MCF 10A (cell line): ENCODE measurements at places on chromosomes 13 and 19.

DNA sequence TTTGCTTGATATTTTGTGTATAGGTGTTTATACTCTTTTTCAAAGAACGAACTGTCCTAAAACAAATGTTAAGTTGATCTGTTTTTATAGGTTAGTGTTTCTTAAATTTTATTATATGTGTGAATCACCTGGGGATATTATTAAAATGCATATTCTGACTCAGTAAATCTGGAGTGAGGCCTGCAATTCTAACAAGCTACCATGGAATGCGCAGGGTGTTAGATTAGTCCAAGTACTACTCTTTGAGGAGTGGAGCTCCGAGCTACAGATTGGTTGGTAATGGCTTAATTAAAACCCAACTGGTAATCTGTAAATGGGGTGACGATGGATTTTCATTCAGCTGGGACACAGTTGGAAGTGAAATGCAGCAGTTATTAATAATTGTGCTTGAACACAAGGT lies 214.1 kb upstream of the UFM1 start:
- peak; percentile 11 for DNase-seq

GRCh38 chr13:39963612-39964011 lies 308.1 kb downstream of the COG6 start:
- DNase-seq, result no peak

DNA sequence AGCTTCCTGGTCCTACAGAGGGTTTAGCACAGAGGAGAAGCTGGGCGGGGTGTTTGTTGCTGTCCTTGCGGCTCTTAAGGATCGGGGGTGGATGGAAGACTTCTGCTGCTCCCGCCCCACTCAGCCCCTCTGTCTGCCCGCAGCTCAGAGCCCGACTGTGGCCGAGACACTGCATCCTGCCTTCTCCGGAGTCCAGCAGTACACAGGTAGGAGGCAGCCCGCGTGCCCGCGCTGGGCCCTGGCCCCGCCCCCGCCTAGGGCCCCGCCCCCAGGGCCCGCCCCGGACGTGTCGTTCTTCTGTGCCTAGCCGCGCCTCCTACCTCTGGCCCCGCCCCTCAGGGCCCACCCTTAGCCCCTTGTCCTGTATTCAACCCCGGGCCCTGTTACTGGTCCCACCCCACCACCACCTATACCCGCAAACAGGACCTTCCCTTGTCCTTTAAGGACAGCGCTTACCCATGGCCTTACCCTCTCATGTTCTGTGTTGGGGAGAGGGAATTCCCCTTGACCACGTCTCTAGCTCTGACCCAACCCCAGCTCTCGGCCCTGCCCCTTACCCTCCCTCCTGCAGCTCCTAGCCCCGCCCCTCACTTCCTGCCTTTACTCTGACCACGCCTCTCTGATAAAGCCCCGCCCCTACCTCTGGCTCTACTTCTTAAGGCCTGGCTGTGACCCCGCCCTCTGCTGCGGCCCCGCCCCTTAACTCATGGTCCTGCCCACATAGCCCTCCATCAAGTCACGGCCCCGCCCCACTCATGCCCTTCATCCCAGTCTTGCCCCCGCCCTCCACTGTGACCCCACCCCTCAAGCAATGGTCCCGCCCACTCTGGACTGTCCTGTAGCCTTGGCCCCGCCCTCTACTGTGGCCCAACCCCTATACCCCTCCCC lies 60.5 kb downstream of the CELF5 start:
- DNase-seq, result peak; percentile 38

- DNase-seq, result no peak
These were observed 6.9 kb downstream of the IRF2BP1 start for GRCh38 chr19:45879055-45879454.

- peak; percentile 45 for DNase-seq
These were observed 8.2 kb downstream of the RASGRP4 start for GRCh38 chr19:38417544-38418506.
